ENCODE measurements at places on chromosomes 3 and 15.

DNA sequence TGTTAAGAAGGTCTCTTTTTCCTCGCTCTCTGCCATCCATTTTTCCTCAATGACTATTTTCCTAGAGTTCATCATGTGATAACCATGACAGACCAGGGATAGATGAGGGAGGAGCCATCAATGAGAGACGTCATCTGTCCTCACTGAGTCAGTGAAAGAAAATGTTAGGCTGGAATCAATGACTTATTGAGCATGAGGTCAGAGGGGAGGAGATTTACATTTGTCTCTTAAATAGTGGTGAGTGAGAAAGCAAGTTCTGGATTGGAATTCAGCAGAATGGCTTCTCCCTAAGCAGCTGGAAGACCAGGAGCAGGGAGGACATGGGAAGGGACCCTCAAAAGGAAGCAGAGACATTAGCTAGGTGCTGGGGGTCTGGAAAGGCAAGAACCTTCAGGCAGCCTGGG, 28.2 kb upstream of the USP3 start:
- no peak for DNase-seq

DNA sequence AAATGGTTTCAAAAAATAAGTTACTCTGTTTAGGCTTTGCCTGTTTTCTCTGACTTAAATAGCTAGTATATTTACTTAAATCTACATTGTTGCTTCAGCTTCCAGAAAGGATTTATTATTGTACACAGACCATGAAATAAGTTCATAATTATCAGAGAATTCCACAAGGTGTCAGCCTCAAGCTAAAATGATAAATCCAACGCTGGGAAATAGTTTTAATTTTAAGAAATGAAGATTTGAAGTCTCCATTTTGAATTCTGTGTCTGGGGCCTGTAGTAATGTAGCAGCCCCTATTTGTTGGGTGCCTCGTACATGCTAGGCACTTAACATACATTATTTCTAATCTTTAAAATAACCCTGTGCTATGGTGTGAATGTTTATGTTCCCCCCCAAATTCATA, 92.6 kb upstream of the KCNMB2 start:
- no peak for DNase-seq

GRCh38 chr3:118501152-118501551, 533.5 kb downstream of the IGSF11 start:
- DNase-seq: no peak

- DNase-seq: no peak
These were observed 87.9 kb upstream of the LINGO1 start for GRCh38 chr15:77720655-77721054.

- DNase-seq: no peak
These were observed 19.1 kb downstream of the ARMC8 start for GRCh38 chr3:138206196-138206595.

- DNase-seq: no peak
These were observed 161.9 kb upstream of the ATP11B start for GRCh38 chr3:182631183-182632076.

- no peak for DNase-seq
These were observed 2.4 kb downstream of the TUSC2 start for GRCh38 chr3:50325497-50326181.

GRCh38 chr3:183158113-183158512, 4.4 kb downstream of the LAMP3 start:
- no peak for DNase-seq

DNA sequence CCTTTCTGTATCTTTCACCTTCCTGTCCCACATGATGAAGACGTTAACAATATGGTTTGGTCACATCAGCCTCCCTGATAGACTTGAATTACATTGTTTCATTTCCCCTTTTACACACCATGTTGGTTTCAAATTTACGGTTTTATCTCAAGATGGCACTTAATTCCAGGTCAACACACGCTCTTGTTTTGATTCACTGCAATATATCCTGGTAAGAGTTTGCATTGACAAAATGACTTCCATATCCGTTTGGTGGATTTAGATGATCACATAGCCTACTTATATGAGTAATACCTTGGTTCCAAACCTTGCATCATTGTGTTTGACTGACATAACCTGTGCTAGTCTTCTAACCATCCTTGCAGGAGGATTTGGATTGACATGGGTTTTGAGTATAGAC, 499.4 kb downstream of the ROBO1 start:
- no peak for DNase-seq

DNA sequence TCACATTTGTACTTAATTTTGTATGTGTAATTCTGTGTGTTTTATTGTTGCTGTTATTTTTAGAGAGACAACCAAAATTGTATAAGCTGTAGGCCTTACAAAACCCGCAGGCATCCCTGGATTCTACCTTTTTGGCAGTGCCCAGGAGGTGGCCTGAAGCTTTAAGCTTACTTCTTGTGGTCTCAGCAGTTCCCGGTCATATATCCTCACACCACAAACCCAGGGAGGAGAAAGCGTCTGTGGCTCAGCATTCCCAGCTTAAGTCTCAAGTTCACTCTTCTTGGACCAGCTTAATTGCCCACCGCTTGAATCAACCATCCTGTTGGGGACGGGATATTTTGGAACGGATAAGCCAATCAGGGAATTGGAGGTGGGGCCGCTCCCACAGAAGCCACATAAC, 36.7 kb downstream of the C2CD4A start:
- DNase-seq: no peak

DNA sequence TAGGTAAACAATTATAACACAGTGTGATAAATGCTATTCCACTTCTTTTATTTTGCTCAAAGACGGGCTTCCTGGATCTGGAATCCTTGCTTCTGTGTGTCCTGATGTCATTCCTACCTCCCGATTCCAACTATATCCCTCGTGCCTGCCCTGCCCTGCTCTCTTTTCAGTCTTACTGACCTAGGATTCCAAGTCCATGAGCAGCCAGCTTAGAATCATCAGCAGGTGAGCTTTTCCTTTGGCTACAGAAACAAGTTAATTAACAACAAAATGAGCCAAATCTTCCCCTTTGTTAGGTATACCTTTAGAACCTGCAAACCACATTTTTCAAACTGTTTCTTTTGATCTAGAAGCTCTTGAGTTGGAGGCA, 21.9 kb upstream of the KPNA1 start:
- no peak for DNase-seq

- no peak for DNase-seq
These were observed 76.3 kb downstream of the SUCNR1 start for GRCh38 chr3:151949706-151950105.

- no peak for DNase-seq
These were observed 87.1 kb downstream of the DIPK2A start for GRCh38 chr3:144058713-144059112.

- no peak for DNase-seq
These were observed 70.1 kb upstream of the RORA start for GRCh38 chr15:61299075-61299763.

DNA sequence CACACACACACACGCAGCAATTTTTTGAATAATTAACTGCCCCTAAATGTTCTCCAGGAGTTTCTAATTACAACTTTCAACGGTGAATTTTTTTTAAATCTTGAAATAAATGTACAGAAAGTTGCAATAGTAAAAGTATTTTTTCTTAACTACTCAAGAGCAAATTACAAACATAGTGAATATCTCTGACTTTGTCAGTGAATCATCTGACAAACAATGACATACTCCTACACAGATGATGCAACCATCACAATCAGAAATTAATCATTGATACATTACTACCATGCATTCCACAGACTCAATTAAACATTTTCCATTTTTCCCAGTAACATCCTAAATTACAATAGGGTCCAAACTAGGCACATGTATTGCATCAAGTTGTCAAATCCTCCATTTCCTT, 597.3 kb downstream of the NAALADL2 start:
- no peak for DNase-seq

- no peak for DNase-seq
These were observed 62.2 kb downstream of the PYDC2 start for GRCh38 chr3:191523148-191523547.

DNA sequence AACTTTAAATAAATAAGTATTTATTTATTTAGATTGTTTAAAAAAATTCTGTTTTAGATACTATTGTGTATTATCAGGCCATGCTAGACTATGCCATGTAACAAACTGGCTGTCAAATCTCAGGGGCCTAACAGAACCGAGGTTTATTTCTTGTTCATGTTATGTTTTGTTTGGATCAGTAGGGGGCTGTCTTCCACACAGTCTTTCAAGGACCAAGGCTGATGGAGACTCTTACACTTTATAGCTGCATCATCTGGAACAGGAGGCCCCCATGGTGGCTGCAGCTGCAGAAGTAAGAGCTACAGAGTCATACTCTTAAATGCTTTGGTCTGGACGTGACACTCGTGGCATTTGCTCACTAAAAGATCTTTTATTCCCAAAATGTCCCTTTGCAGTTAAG, 33.0 kb upstream of the ARL14 start:
- DNase-seq: no peak

DNA sequence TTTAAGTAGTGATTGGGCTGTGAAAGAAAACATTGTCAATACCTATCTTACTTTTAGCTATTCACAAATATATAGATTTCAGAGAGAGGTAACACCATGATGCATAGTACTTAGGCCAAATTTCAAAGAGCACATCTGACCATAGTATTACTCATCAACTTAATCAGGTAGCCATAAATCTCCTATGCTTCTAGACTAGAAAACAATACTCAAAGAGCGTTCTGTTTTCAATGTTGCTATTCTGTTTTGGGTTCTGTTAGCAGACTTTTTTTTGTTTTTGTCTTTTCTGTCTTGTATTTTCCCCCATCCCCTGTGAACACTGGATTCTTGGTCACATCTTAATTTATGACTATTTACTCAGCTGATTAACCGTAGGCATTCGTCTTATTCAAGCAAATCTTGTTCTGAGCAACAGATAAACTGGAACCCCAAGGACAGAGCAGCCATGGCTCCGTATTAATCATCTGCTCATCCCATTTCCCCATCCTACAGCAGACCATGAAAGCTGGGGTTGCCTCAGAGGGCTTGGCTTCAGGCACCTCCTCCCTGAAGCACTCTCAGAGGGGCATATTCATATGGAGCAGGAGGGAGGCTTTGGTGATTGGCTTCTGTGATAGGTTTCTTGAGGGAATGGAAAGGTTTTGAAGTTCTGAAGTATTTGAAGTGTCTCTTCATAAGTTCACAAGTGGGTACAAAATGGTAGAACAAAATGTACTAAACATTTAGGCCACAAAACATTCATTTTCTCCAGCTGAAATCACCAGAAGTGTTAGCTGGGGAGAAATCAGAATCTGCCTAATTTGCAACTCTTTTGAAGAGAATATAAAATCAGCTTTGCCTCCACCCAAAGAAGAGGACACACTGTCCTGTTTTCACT, 105.3 kb downstream of the TNIK start:
- no peak for DNase-seq

DNA sequence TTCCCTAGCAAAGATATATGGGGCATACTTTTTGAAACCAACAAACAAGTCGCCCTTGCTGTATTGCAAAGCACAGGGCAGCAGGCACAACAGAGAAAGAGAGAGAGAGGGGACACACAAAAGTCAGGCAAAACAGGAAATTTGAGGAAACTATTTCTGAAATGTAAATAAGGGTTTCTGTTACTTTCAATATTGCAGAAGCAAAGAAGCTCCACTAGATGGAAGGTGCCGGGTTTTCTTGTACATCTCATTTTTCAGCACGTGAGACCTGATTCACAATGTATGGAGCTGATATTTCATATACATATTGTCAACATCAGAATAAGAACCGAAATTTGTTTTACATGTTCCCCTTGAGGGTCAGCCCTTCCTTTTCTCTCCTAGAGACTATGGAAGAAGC, 127.4 kb downstream of the FOXP1 start:
- DNase-seq: no peak

DNA sequence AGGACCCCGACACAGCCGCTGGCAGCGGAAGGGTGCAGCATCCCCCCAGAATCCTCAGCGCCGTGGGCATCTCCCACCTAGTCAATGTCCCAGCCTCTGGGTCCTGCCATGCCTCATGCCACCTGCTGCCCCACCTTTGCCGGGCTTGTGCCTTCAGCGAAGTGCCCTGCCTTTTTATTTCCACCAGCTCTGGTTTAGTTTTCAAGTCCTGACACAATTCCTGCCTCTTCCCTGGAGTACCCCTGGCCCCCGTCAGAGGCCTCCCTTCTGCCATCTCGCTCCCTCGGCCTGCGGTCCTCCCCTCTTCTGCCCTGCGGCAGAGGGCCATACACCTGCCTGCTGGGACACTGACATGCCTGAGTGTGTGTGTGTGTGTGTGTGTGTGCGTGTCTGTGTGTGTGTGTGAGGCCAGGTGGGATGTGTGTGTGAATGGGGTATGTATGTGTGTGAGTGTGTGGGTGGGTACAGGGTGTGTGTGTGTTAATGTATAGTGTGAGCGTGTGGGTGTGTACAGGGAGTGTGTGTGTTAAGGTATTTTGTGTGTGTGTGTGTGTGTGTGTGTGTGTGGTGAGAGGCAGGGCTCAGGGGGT, 129.9 kb downstream of the SMAD6 start:
- no peak for DNase-seq

- no peak for DNase-seq
These were observed 177.3 kb downstream of the SATB1 start for GRCh38 chr3:18247776-18248310.

- no peak for DNase-seq
These were observed 148.1 kb downstream of the EEFSEC start for GRCh38 chr3:128301186-128302023.

- no peak for DNase-seq
These were observed 49.3 kb downstream of the ADAMTS7 start for GRCh38 chr15:78761891-78762385.

- no peak for DNase-seq
These were observed 367.0 kb upstream of the UBE2E2 start for GRCh38 chr3:22836131-22836530.

GRCh38 chr15:75455982-75456531, 4.6 kb upstream of the SIN3A start:
- peak; percentile 45 for DNase-seq

- no peak for DNase-seq
These were observed 168.7 kb downstream of the PTPRG start for GRCh38 chr3:61730056-61730455.

DNA sequence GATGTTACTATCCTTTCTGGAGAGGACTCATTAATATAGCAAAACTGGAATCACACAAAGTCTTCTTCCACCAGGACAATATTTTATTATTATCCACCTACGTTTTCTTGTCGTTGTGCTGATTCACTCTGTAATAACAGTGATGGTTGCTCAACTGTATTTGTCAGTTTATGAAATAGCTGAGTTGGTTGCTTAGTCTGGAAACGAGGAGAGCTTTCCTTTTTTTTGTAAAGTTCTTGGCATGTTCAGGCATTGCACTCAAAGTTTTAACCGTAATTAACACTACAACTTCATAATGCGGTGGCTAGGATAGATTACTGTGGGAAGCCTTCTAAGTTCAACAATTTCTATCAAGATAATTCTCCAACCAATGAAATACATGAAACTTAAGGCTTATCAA, 131.2 kb downstream of the RAP2B start:
- no peak for DNase-seq

Measured in activated naive CD4-positive, alpha-beta T cell (primary cell).